ENCODE measurements at places on chromosomes 13 and 19.
A peak's percentile ranks its signal among the peaks of the same experiment; 100 is the strongest.

DNA sequence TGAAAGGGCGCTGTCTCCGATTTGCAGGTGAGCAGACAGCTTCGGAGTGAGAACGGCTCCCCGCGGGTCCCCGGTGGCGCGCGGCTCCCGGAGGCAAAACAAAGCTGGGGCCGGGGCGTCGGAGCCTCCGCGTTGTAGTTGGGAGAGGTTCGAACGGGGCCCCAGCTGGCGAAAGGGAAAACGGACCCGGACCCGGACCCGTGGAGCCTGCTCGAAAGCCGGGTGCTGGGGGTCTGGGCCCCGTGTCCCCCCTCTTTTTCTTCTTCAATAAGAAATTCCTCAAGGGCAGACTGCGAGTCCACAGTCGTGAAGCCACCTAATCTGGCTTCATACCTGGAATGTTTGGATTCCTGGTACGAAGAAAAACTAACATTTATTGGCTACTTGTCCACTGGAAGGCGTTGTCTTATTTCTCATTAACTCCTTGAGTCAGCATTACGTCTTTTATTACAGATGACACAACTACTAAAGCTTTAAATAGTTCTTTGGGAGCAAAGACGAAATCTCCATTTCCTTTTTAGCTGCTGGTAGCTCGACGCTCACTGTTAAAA, 632 bp upstream of the MTIF3 start:
- DNase-seq = no peak

DNA sequence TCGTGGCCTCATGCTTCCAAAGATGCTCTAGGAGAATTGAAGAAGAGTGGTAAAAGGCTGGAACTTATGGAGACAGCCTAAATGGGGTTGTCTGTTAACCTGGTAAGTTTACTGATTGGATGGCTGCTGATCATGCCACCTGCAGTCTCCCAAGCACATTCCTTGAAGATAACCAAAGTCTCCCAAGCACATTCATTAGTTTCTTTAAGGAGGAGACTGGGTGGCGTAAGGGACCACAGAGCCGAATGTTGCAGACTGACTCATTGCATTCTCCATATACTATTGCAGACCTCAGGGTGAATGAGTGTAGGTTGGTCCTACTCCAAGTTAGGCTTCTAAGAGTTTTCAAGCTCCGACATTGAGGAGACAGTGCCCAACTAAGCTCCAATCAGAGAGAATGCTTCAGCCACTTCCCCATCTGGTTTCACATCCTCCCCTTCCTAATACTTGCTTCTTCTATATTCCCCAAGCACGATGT, at the start of gene IGFL3:
Gene IGFL3, minus strand, starts transcription at position 51 of the 478 bp plus-strand sequence. Its CDS starts 39 bp downstream, at position 12.
- no peak for DNase-seq

GRCh38 chr13:77751513-77752456, 54.3 kb downstream of the SLAIN1 start:
- DNase-seq = peak; percentile 37

DNA sequence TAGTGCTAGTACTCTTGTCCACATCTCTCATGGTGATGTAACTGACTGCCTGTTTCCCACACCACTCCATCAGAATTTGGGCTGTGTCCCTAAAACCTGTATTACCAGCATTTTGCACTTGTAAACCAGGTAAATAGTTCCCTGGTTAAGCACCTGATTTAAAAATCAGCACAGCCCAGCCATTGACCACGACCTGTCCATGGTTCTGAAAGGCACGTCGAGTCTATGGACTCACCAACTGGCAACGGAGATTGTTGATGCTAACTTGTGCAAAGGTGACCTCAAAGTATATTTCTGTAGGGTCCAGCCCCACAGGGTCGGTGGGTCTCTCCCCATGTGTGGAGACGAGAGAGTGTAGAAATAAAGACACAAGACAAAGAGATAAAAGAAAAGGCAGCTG, 46.7 kb upstream of the ZNF835 start:
- no peak for DNase-seq

- DNase-seq = no peak
Measured at GRCh38 chr19:38039966-38040365, 133.0 kb downstream of the SIPA1L3 start.

DNA sequence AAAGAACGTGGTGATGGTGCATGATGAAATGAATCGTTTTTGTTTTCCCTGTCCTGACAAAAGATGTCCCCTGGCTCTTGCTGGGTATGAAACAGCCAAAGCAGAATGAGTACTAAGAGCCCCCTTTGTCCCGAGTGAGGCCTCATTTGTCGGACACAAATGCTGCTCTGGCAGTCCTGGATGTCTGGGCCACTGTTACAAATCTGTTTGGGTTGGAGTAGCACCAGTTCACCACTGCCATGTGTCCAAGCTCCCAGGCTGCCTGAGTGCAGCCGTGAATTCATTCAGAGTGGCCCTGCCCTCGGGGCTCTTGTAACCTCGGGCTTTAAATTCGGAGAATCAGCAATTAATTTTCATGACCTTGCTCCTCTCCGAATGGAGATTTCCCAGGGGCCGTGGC, 182.4 kb downstream of the NUFIP1 start:
- no peak for DNase-seq

- no peak for DNase-seq
Measured at GRCh38 chr13:111184458-111185401, 69.6 kb downstream of the ARHGEF7 start.

- no peak for DNase-seq
Measured at GRCh38 chr13:26179344-26179743, 42.8 kb downstream of the RNF6 start.

- DNase-seq = no peak
Measured at GRCh38 chr13:20489185-20489820, 36.4 kb downstream of the CRYL1 start.

GRCh38 chr13:40438999-40439797, 227.2 kb downstream of the FOXO1 start:
- no peak for DNase-seq

GRCh38 chr13:26965952-26966700, 205.5 kb downstream of the USP12 start:
- DNase-seq = no peak

- DNase-seq = no peak
Measured at GRCh38 chr19:45402298-45403061, 2.4 kb downstream of the PPP1R13L start.

- DNase-seq = no peak
Measured at GRCh38 chr19:46571495-46571894, 29.6 kb upstream of the CALM3 start.

- no peak for DNase-seq
Measured at GRCh38 chr13:39935155-39935554, 279.7 kb downstream of the COG6 start.

- no peak for DNase-seq
Measured at GRCh38 chr13:89951341-89951740, 1396.1 kb upstream of the MIR17HG start.

- no peak for DNase-seq
Measured at GRCh38 chr19:751501-752341, 809 bp downstream of the MISP start.

GRCh38 chr13:23898101-23898500, 799 bp upstream of the C1QTNF9B start:
- DNase-seq = no peak

- DNase-seq = no peak
Measured at GRCh38 chr19:11041194-11041593, 48.1 kb upstream of the LDLR start.

DNA sequence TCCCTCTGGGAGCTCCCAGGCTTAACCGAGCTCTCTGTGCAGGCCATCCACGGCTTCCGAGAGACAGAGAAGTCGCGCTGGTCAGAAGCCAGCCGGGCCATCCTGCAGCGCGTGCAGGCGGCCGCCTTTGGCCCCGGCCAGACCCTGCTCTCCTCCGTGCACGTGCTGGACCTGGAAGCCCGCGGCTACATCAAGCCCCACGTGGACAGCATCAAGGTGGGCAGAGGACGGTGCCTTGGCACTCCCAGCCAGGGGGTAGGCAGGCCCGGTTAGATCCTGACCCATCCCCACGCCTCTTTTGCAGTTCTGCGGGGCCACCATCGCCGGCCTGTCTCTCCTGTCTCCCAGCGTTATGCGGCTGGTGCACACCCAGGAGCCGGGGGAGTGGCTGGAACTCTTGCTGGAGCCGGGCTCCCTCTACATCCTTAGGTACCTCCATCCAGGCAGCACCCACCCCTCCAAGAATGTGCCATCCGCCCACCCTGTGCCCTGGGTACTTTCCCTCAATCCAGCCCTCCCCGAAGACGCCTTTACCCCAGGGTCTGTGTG, 1.5 kb downstream of the PSPN start:
- no peak for DNase-seq

- DNase-seq = no peak
Measured at GRCh38 chr19:40804783-40805242, 5.8 kb downstream of the EGLN2 start.

GRCh38 chr19:20072936-20073335, 4.9 kb upstream of the ZNF90 start:
- DNase-seq = no peak

- DNase-seq = no peak
Measured at GRCh38 chr13:113404723-113405471, 41.0 kb upstream of the GRTP1 start.

GRCh38 chr19:34254698-34255432, 511 bp downstream of the GARRE1 start:
- no peak for DNase-seq

DNA sequence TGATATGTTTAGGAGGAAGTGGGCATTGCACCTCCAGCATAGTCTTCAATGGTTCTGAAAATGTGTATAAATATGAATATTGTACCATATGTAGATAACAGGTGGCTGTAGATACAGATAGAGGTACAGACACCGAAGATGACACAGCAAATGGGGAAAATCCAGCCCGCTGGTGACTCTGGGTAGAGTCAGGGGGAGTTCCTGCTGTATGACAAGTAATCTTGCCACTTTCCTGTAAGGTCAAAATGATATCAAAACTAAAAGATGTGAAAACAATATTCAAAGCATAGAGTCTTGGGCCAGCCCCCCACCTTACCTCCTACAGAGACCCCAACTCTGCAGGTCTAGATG, 17.8 kb downstream of the C2CD4C start:
- no peak for DNase-seq

- no peak for DNase-seq
Measured at GRCh38 chr13:109361562-109362289, 424.7 kb downstream of the IRS2 start.

GRCh38 chr13:100549316-100549715, 39.3 kb downstream of the GGACT start:
- DNase-seq = no peak

DNA sequence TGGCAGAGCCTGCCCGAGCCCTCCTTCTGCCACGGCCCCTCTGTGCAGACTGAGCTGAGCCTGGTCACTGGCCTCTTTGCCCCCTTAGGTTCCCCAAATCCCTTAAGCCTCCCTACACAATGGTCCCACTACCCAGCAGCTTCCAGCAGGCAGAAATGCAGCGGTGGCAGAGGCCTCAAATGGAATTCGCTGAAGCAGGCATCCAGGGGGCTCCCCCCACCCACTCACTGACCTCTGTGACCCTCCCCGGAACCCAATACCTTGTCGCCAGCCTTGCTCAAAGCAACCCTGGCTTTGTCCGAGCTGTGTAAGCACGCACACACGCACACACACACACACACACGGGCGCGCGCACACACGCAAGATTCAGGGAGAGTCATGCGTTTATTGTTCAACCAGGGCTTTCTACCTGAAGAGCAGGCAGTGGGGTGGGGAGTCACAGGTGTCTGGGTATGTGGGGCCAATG, at the start of gene LIM2:
Gene LIM2, minus strand, starts transcription at position 51 of the 466 bp plus-strand sequence. CDS start 531 bp downstream, outside the sequence.
- DNase-seq = no peak

DNA sequence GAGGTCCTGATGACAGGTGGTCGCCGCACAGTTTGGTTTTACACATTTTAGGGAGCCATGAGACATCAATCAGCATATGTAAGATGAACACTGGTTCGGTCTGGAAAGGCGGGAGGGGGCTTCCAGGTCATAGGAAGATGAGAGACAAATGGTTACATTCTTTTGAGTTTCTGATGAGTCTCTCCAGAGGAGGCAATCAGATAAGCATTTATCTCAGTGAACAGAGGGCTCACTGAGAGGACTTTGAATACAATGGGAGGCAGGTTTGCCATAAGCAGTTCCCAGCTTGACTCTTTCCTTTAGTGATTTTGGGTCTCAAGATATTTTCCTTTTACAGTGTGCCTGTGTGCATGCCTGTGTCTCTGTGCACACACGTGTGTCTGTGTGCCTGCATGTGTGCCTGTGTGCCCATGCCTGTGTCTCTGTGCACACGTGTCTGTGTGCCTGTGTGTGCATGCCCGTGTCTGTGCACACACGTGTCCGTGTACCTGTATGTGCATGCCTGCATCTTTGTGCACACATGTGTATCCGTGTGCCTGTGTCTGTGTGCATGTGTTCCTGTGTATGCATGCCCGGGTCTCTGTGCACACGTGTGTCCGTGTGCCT, 35.5 kb upstream of the TMEM255B start:
- DNase-seq = no peak

DNA sequence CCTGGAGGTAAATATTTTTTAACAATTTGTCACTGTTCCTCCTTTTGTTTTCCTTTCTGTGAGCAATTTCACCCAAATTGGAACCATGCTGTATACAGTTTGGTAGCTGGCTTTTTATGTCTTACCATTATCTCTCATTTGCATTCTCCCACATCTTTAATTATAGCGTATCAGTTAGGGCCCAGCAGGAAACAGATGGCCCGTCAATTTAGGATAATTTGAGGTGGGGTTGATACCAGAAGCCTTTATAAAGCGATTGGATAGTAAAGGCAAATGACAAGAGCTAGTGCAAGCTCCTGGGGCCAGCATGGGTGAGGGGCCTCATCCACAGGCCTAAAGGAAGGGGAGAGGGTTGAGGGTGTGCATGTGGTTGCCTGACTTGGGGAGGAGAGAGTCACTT, 3.8 kb upstream of the IFNL4 start:
- no peak for DNase-seq

GRCh38 chr19:28956961-28957360, 256.0 kb downstream of the UQCRFS1 start:
- DNase-seq = no peak

- DNase-seq = no peak
Measured at GRCh38 chr13:45537516-45537915, 72.8 kb downstream of the COG3 start.

DNA sequence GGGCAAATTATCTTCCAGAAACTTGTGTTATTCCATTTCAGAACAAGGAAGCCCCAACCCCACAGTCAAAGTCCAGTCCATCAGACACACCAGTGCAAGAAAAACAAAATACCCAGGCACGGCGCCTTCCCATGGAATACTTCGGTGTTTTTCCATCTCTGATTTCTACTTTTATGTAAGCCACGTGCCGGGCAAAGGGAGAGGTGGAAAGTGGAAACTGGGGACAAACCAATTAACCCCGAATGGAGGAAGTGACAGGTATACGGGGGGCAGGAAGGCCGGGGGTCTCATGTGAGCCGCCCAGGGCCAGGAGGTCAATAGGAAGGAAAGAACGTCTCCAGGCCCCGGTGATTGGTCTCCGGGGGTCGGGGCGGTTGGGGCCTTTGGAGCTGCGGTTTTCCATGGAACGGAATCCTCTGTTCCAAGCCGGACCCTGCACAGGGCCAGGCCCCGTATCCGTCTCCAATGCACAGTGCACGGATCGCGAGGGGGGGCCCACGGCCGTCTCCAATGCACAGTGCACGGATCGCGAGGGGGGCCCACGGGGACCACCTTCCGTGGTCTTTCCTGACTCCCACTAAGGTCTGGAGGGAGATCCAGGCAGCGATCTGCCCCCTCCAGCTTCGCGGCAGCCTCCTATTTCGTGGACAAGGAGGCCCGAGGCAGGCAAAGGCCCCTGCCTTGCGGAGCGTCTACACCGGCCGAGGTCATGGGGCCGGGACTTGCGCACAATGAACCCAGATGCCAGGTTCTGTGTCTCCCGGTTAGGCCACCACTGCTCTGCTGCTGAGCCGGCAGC, 79.7 kb downstream of the GADD45B start:
- DNase-seq = no peak

Data from cerebellar nuclear complex (tissue), 1 donor.